ENCODE measurements at places on chromosomes 5 and 9. TPM values are rescaled to one million over a fixed set of nuclear protein-coding genes. Genes with fewer than 3 reads are reported as not detected.

Gene TOPORS
- total RNA-seq: 9.9 TPM

Gene TMEFF1
- 3.1 TPM for total RNA-seq

Gene CFAP157
- not detected for total RNA-seq

Gene PRRX2
- total RNA-seq: 3.0 TPM

Gene SLC25A2
- not detected for total RNA-seq

Gene ZNF483
- total RNA-seq: 0.96 TPM

Gene CAMK2A
- total RNA-seq: not detected

Gene RETREG1
- 7.6 TPM for total RNA-seq

Gene FCN1
- not detected for total RNA-seq

Gene CD180
- not detected for total RNA-seq

Gene IRX2
- not detected for total RNA-seq

Gene LCN12
- total RNA-seq: not detected

Gene C8G
- total RNA-seq: not detected

Gene CDH9
- not detected for total RNA-seq

Gene CCDC152
- not detected for total RNA-seq

Gene SGCD
- not detected for total RNA-seq

Gene SPINK13
- total RNA-seq: 0.14 TPM

Gene MAMDC4
- total RNA-seq: 0.17 TPM

Gene DAPK1
- total RNA-seq: 16.3 TPM

Gene WDR55
- 26.2 TPM for total RNA-seq

Gene LRRC70
- total RNA-seq: not detected

Gene PCDHGA12
- not detected for total RNA-seq

Gene DCAF10
- 5.6 TPM for total RNA-seq

Gene CCNO
- 5.4 TPM for total RNA-seq

Gene ANKRD20A1
- not detected for total RNA-seq

Gene TXNDC8
- total RNA-seq: not detected

Gene PCDHGA1
- total RNA-seq: not detected

Measured in Caki2 (cell line).